ENCODE measurements at places on chromosomes 5 and 9.
A peak's percentile ranks its signal among the peaks of the same experiment; 100 is the strongest.

GRCh38 chr9:92406477-92406876, 2.1 kb upstream of the OGN start:
- DNase-seq = no peak

GRCh38 chr5:114148253-114148652, 213.6 kb upstream of the KCNN2 start:
- DNase-seq = no peak

DNA sequence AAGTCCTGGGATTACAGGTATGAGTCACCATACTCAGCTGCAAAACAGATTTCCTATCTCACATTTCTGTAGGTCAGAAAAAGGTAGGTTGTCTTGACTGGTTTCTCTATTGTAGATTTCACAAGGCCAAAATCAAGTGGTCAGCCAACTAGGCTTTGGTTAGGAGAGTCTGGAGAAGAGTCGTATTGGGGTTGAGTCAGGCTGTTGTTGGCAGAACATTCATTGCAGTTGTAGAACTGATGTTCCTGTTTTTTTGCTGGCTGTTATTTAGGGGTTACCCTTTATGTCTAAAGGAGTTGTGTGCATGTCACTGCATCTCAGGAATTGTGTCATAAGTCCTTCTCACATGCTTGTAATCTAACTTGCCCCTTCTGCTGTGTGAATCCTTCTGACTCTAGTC, 814.2 kb upstream of the GRAMD2B start:
- no peak for DNase-seq

GRCh38 chr5:129445379-129445778, 14.7 kb upstream of the ADAMTS19 start:
- DNase-seq = no peak

- DNase-seq = peak; percentile 22
Measured at GRCh38 chr5:153883854-153884611, 154.7 kb downstream of the FAM114A2 start.

- DNase-seq = no peak
Measured at GRCh38 chr5:10645671-10646070, 81.8 kb downstream of the ANKRD33B start.

DNA sequence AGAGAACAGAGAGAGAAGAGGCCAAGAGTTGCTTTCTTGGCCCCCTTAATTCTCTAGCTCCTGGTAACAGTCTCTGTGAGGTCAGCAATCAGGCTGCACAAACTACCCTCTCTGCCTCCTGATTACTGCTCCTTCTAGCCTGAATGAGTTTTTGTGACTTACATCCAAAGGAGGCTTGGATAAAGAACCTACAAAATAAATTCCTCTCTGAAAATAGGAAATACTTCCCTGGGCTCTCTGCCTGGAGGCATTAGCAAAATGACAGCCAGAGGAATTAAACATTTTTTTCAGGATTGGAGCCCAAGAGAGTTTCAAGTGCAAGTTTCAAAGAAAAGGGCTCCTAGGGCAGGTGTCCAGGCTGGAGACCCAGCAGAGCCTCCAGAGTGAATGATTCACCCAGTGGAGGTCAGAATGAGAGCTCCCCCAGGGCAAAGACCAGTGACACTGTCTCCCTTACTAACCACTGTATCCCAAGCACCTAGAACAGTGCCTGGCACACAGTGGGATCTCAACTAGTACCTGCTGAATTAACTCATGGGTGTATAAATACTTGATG, 162.5 kb downstream of the SPOCK1 start:
- DNase-seq = no peak

DNA sequence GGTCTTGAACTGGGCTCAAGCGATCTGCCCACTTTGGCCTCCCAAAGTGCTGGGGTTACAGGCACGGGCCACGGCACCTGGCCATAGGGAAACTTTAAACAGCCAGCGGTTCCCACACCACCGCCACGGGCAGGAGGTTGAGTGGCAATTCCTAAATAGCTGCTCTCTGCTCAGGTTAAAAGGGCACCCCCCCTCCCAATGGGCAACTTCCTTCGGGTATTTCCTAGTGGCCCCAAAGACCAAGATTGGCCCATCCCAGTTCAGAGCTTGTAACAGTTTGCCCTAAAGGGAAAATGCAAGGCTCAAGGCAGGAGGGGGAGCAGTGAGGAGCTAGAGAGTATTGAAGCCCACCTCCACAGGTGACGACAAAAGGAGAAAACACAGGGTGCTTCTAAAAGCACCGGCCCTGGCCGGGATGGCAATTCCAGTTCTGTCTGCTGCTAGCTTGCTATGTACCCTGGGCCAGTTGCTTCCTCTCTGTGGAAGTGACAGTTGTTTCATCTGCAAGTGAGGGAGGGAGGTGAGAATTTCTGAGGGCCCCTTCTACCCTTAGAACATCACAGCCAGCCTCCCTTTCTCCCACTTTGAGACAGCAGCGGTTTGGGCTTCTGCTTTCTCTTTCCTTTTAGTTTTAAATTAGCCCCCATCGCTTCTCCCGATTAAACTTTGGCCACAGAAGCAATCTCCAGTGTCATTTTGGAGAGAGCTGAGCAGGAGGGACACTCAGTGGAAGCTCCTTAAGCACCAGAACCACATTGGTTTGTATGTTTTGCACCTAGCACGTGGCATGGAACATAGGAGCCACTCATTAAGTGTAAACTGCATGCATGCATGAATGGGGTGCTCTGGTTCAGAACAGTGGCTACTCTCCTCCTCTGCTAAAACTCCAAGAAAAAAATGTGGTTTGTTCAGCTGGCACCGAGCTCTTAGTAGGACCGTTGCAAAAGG, 17.3 kb upstream of the TNIP1 start:
- no peak for DNase-seq

DNA sequence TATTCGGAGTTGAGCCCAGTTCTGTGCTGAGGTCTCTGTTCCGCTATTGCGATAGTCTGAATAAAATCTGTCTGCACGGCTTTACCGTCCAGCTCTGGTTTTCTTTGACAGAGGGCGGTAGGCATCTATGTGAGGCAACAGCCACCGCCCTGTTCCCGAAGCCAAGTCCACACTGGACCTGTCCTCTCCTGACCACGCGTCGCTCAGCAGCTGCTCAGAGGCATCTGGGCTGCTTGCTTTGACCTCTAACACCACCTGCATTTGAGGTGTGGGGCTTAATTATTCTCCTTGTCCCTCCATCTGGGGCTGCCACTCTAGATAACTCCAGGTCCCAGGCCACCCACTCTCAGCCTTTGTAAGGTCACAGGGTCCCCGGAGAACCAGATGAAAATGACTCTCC, 168.4 kb upstream of the SMIM23 start:
- no peak for DNase-seq

- no peak for DNase-seq
Measured at GRCh38 chr9:96015876-96016686, 140.6 kb downstream of the ERCC6L2 start.

GRCh38 chr5:31231177-31231838, 37.8 kb downstream of the CDH6 start:
- no peak for DNase-seq

GRCh38 chr9:133349965-133350616, 2.1 kb downstream of the RPL7A start:
- no peak for DNase-seq

DNA sequence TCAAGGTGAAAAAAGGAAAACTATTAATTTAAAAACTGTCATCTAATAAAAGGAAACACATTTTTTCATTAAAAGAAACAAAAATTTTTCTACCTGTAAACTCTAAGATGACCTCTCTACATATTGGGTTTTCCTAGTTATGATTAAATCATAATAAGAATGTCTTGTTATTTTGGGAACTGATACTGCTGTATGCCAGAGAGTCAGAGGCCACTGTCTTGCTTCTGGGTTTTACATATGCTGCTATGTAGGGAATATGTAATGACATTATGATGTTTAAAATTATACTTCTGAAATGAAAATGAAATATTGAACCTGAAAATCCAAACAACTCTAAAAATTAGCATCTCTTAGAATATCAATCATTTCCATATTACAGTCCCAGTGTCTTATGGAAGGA, 63.7 kb downstream of the FEM1C start:
- no peak for DNase-seq

- DNase-seq = no peak
Measured at GRCh38 chr5:142500227-142500905, 175.5 kb upstream of the SPRY4 start.

DNA sequence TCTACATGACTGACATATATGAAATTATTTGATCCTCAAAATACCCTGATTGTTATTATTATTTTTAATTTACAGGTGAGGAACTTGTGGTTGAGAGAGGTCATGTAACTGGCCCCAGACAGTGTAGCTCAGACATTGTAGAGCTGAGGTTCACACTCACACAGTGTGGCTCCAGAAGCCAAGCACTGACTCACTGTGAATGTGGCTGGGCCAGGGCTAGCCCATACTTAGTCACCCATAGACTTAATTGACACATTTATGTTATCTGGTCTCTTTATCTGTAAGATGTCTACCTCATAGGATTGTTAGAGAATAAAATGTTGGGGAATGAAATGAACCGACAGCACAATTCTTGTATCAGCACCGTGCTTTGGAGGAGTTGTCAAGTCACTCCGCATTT, 24.9 kb upstream of the CCDC112 start:
- DNase-seq = no peak

DNA sequence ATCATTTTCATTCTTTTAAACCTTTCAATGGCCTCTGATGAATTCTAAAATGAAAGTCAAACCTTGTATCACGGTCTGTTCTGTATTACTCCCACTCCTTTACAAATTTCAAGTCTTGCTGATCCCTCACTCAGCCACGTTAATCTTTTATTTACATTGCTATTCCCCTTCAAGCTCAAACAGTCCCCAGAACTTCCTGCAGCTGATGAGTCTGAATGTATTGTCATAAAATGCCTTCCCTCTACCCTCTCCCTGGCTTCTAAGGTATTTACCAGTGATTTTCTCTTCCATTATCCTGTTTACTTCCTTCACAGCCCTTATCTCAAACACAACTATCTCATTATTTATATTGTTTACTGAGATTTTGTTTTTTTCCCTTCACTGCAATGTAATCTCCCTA, 562.3 kb upstream of the C9orf72 start:
- no peak for DNase-seq

DNA sequence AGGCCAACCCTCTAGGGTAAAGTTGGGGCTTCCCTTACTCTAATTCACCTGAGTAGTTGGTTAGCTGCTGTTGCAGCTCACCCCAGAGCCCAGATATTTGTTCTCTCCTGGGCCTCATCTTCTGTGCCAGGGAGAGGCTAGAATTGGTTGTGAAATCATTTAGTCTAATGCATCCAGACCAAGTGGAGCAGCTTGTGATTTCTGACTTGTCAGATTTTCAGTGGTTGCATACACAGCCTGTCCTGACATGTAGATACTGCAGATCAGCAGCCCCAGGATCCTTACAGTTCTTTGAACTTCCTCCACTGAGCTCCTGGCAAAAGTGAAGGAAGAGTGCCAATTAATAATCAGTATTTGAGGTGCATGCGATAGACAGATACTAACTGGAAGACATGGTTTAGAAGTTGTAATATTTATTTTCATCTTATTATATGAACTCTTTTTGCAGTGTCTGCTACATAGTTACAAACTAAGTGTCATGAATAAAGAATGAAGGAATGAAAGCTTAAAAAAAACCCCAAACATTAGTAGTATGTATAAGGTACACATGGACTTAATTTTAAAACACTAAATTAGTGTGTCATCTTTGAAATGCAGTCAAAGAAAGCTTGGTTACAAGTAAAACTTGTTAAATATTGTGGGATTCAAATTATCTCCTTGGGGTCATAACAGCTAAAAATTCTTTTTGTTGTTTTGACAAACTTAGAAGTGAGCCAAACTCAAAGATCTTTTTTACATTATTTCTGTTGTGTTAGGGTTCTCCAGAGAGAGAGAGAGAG, 128.5 kb downstream of the VPS13A start:
- DNase-seq = no peak

GRCh38 chr9:81759680-81760215, 70.4 kb upstream of the TLE1 start:
- no peak for DNase-seq

DNA sequence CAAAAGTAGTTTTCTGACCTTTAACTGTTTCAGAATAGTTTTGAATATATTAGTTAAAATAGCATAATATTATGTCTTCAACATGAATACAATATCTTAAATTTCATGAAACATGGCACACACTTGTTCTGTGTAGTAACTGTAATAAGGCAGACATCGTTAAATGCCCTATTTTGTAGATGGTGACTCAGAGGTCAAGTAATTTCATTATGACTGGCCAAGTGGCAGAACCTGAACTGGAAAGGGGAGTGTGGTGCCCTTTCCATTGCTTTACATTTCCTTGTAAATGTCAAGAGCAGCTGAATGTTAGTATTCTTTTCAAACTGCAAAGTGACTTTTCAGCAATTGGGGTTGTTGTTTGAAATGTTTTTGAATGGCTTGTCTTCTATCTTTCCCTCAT, 201.2 kb upstream of the CDKN2B start:
- no peak for DNase-seq

- DNase-seq = no peak
Measured at GRCh38 chr5:157362012-157362411, 96.1 kb downstream of the CYFIP2 start.

DNA sequence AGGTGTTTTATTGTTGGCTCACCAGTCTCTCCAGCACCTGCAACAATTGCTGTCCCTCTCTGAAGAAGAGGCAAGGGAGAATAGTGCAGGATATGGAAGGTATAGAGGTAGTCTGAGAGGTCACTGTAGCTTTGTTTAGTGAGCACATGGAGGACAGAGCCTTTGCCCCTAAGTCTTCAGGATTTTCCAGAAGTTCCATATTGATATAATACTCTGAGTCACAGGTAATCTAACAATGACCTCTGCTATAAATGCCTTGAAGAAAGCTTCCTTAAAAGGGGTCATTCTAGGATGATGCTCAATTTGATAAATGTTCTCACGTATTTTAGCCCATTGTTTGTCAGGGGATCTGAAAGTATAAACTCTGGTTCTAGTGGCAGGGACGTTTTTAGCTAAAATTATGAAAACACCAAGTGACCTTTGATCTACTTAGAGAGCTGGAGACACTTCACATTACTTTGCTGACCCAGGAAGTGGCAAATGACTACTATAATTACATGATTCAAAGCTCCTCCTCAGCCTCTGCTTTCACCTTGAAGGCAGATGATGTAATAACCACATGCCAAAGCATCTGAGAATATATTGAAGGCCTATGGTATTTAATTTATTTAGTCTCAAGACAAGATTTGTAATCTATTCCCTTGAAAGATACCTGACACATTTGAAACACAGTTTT, 366.9 kb upstream of the NUDT12 start:
- no peak for DNase-seq

GRCh38 chr9:32706004-32706724, 70.7 kb upstream of the TAF1L start:
- DNase-seq = no peak

GRCh38 chr5:91151947-91152346, 231.2 kb downstream of the ARRDC3 start:
- peak; percentile 59 for DNase-seq

GRCh38 chr5:179610903-179611265, 12.6 kb downstream of the HNRNPH1 start:
- DNase-seq = no peak

- DNase-seq = no peak
Measured at GRCh38 chr9:107394264-107394663, 95.3 kb downstream of the KLF4 start.

GRCh38 chr5:158802941-158803341, 296.8 kb downstream of the EBF1 start:
- DNase-seq = no peak
